ENCODE measurements at places on chromosomes 5 and 9. TPM values are rescaled to one million over a fixed set of nuclear protein-coding genes. Genes with fewer than 3 reads are reported as not detected.

Gene ADAMTS16
- total RNA-seq, result not detected

Gene CCNG1
- 164 TPM for total RNA-seq

Gene OR1J2
- total RNA-seq, result not detected

Gene FBP1
- total RNA-seq, result 0.62 TPM

Gene PCDHGB6
- 0.07 TPM for total RNA-seq

Gene SPATA6L
- total RNA-seq, result 0.48 TPM

Gene MEIKIN
- 2.1 TPM for total RNA-seq

Gene RIC1
- total RNA-seq, result 14.1 TPM

All from activated CD4-positive, alpha-beta memory T cell treated with anti-CD3 and anti-CD28 coated beads for 36 hours (primary cell).